ENCODE measurements at places on chromosomes 5 and 9.

- DNase-seq, result no peak
Observed at GRCh38 chr5:68641211-68641610, 425.7 kb downstream of the PIK3R1 start.

DNA sequence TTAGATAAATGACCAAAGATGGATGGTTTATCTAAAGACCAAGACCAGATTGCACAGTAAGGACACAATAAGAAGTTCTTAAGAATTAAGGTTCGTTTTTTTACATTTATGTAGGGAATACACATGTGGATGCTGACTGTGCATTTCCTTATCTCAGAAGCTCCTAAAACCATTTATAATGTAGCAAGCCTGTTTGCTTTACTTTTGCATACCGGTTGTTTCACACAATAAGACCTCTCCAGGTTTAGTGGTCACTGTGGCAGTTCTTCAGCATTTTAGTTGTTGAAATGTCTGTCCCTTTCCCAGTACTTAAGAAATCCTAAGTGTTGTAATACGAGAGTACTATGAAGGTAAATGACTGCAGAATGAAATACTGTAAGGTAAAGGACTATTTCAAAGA, 43.6 kb downstream of the BASP1 start:
- no peak for DNase-seq

DNA sequence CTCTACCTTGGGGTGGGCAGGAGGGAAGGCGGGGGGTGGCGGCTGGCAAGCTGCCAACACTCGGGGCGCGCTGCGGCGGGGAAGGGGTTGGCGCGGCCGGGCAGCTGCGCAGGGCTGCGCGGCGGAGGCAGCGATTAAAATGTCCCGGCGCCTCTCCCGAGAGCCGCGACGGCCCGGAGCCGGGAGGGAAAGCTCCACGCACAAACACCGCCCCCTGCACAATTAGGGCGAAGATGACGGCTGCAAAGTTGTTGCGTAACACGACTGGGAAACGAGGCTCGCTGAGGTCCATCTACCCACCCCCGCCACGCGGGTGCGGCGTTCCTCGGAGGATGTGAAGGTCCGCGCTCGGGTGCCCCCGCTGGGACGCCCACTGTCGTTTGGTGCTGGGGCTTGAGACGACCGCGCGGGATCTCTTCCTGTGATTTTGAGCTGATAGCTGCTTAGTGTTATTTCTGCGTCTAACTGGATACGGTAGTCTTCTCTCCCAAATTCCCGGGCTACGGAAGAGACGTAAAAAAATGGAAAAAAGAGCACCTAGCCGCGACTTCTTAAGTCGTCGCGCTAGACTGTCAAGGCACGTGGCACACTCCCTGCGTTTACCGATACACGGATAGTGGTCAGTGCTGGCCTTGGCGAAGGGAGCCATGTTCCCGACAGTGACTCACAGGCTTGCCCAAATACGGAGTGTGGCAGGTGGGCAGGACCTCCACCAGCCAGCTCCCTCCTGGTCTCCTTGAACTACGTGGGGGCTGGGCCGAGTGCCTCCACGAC, 958 bp upstream of the NFIL3 start:
- peak; percentile 69 for DNase-seq

DNA sequence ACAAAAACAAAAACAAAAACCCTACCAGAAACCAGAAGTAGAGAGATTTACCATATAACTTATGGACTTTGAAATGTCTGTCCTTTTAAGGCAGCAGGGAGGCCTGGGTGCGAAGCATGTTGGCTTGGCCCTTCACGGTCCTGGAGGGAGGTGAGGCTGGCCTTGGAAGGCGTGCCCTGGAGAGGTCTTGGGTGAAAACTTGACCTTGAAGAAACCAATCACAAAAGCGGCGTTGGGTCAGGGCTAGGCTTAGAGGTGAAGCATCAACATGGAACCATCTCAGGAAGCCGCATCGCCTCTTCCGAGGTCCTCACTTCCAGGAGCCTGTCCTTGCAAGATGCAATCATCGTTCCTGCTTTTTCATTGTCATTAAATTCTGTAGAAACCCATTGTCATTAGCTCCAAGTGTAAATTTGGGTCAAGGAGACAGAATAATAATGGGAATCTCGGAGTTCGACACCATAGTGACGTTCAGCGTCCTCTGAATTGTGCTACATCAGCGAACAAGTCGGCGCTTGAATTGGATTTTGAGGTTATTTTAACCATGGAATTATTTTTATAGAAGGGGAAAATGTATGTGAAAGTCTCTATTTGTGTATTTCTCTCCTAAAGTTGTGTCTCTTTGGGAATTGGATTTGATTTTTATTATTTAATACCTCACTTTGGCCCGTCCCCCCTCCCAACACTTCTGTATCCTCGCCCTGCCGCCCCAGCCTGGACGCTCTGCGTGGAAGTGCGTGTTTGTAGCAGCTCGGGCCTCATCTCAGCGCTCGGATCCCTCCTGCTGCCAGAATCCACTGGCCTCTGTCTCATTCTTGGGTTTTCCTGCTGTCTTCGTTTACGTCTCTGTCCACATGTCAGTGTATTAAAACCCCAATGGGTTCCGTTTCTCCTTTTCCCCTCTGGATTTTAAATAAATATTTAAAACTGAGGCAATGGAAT, 11.1 kb upstream of the ORM1 start:
- DNase-seq, result no peak

GRCh38 chr5:63923914-63924313, 38.3 kb downstream of the HTR1A start:
- DNase-seq, result no peak

DNA sequence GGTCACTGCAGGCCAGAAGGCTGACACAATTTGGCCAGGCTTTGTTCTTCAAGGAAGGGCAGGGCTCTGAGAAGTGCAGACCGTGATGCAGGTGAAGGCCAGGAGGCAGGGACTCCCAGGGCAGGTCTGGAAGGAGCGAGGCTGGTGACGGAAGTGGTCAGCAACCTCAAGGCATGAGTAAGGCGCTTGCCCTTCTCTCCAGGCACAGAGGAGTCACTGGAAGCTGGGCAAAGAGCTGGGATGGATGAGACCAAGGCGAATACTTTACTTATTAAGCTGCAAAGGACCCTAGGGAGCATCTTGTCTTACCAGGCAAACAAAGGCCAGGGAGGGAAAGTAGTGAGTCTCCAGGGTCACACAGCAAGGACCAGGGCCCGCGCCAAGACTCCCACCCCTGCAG, 18.6 kb downstream of the IRF1 start:
- no peak for DNase-seq

GRCh38 chr9:99004717-99005460, 61.2 kb downstream of the COL15A1 start:
- no peak for DNase-seq

DNA sequence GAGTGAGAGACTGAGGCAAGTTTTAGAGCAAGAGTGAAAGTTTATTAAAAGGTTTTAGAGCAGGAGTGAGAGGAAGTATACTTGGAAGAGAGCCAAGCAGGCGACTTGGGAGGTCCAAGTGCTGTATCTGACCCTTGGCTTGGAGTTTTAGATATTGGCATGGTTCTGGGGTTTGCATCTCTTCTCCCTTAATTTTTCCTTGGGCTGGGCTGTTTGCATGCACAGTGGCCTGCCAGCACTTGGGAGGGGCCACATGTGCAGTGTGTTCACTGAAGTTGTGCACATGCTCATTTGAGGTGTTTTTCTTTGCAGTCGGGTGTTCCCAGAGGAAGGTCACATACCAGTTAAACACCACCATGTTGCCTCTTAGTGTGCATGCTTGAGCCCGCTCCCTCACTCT, 464.1 kb downstream of the DMRT2 start:
- no peak for DNase-seq

GRCh38 chr5:17411436-17412402, 86.3 kb upstream of the TAF11L2 start:
- DNase-seq, result no peak

DNA sequence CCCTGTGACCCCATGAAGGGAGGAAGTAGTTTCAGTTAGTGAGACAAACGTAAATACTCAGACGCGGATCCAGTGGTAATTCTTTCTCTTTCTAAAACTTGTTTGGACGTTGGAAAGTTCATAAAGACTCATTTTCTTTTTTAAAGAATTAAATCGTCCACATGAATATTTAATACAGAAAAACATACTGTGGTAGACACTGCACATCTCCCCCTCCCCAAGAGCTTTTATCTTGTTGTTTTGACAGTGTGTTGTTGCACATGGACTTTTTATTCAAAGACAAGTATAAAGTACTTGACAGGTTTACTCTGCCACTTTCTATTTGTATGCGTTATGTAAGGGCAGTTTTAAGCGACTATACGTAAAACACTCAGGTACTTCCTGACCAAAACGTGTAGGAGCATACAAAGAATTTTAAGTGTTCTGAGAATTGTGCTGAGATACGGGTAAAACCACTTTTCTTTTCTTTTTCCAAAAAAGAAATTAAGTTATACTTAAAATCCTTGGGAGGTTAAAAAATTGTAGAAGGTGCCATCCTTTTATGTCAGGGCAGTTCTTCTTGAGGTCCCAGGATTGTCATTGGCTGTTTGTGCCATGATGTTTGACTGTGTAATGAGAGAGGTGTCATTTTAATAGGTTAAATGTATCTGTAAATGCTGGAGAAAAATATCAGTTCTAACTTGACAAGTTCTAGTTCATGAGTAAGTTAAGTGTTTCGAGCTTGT, 1.3 kb downstream of the NIPBL start:
- DNase-seq, result no peak

DNA sequence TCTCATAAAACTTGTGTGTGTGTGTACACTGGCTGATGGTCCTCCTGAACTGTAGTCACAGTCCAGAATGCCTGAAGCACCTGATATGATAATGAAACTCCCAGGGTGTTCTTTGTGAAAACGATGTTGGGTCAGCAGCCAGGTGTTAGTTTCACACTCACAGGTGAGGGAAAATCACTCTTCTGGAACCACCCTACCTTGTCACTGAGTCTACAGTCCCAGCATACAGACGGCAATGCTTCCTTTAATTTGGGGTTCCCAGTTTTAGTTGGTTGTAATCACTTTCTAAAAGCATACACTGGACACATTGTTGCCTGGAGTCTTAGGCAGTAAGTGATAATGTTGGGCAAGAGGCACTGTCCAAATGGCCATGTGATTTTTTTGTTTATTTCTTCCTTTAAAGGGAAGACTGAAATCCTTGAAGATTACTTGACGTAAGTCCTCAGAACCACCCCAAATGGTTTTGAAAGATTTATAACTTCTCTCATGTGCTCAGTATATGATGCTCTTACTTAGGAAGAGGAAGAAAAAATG, 18.2 kb upstream of the MGAT1 start:
- no peak for DNase-seq

- DNase-seq, result no peak
Observed at GRCh38 chr5:14757850-14758249, 93.3 kb downstream of the OTULIN start.

- DNase-seq, result peak; percentile 85
Observed at GRCh38 chr5:84688566-84688965, 303.9 kb upstream of the EDIL3 start.

- no peak for DNase-seq
Observed at GRCh38 chr5:40089269-40089668, 590.4 kb upstream of the PTGER4 start.

GRCh38 chr9:126844085-126844484, 16.4 kb upstream of the ZBTB34 start:
- DNase-seq, result peak; percentile 51

DNA sequence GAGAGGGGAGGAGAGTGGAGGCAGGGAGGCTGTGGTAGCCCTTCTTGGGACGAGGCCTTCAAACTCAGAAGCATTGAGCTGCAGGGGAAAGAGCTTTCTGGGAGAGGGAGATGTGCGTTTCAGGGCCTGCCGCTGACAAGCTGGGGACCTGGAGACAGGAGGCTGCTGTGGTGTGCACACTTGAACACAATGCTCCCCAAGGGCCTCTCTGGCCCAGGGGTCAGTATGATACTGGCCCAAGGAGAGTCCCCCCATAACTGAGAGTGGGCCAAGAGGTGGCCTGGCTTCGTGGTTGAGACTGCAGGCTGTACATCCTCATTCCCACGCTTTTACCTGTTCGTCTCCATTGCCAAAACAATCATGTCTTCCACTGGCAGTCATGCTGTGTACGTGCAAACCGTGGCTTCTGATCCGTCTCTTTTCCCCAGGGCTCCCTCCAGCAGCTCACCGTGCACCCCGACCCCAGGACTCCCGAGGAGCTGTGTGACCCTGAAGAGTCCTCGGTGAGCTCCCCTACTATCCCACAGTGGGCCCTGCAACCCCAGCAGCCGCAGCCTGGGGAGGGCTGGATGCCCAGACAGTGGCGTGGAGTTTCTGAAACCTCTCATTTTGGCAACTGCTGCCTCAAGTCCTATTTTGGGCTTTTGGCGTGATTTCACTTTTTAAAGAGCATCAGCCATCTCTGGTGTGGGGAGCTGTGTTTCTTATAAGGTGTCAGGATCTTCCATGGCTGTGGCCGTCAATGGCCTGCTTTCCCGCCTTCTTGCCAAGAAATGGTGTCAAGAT, 43.4 kb downstream of the COL15A1 start:
- no peak for DNase-seq

- no peak for DNase-seq
Observed at GRCh38 chr9:127535834-127536233, 76.2 kb upstream of the STXBP1 start.

- DNase-seq, result no peak
Observed at GRCh38 chr5:145499483-145499882, 335.7 kb downstream of the PRELID2 start.

- DNase-seq, result no peak
Observed at GRCh38 chr9:2657427-2657826, 35.8 kb downstream of the VLDLR start.

- peak; percentile 3 for DNase-seq
Observed at GRCh38 chr9:86868616-86869015, 78.7 kb downstream of the GAS1 start.

DNA sequence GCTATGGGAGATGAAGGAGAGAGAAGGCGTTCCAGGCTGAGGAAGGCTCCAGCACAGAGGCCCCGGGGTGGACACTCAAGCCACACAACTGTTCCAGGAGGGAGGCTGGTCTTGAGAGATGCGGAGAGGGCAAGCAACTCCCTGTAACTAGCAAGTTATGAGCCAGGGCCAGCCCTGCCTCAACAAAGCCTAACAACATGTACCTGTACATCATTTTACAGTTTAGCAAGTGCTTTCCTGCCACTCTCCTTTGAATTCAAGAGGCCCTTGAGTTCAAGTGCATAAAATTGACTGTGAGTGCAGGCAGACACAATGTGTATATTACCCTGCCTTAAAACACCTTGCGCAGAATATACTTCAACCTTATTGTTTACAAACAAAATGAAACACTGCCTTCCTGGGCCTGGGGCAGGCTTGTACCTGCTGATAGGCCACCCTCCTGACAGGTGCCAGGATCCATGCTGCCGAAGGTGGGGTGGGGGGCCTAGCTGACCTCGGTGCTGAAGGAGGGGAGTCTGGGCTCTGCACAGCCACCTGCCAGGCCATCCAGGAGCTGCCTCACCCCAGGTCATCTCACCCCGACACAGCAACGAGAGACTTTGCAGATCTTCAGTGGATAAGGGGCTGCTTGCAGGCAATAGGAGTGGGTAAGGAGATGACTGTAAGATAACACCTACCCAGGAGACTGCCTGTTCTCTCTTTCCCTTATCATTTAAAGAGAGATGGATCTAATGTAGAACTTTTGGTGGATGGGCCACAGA, 80.0 kb downstream of the PPARGC1B start:
- no peak for DNase-seq

- DNase-seq, result no peak
Observed at GRCh38 chr5:100861148-100861547, 41.9 kb downstream of the ST8SIA4 start.

Data from GM04504 (cell line).